ENCODE measurements at places on chromosomes 16 and 17. TPM values are rescaled to one million over a fixed set of nuclear protein-coding genes. Genes with fewer than 3 reads are reported as not detected.

RCVRN gene
- not detected for total RNA-seq

SEZ6 gene
- not detected for total RNA-seq

RMI2 gene
- 21.8 TPM for total RNA-seq

PYY gene
- 0.17 TPM for total RNA-seq

RAB37 gene
- total RNA-seq: not detected

MYOCD gene
- total RNA-seq: 4.9 TPM

ALOX15B gene
- total RNA-seq: not detected

PPL gene
- total RNA-seq: 0.10 TPM

CES5A gene
- not detected for total RNA-seq

GDPD1 gene
- 7.4 TPM for total RNA-seq
